ENCODE measurements at places on chromosomes 6 and 20.
A peak's percentile ranks its signal among the peaks of the same experiment; 100 is the strongest.

GRCh38 chr6:38701551-38701950 is 1.4 kb downstream of the GLO1 start:
- no peaks in the 10 kb centered on the region for H3K36me3 ChIP-seq
- DNase-seq, result no peak
- H3K4me1 ChIP-seq, result peaks cover 3% of the 10 kb centered on the region
- no peak overlapping the region for H3K27ac ChIP-seq

DNA sequence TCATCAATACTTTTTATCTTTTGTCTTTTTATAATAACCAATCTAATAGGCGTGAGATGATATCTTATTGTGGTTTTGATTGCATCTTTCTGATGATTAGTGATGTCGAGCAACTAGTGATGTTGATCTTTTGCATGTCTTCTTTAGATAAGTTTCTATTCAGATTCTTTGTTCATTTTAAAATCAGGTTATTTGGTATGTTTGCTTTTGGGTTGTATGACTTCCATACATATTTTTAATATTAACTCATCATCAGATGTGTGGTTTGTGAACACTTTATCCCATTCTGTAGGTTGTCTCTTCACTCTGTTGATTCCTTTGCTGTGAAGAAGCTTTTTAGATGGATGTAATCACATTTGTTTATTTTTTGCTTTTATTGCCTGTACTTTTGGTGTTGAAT is 295.8 kb downstream of the BCKDHB start:
- no peaks in the 10 kb centered on the region for H3K36me3 ChIP-seq
- no peak for DNase-seq
- no peaks in the 10 kb centered on the region for H3K4me1 ChIP-seq
- H3K27ac ChIP-seq, result no peak overlapping the region
- no peak overlapping the region for H3K4me3 ChIP-seq

DNA sequence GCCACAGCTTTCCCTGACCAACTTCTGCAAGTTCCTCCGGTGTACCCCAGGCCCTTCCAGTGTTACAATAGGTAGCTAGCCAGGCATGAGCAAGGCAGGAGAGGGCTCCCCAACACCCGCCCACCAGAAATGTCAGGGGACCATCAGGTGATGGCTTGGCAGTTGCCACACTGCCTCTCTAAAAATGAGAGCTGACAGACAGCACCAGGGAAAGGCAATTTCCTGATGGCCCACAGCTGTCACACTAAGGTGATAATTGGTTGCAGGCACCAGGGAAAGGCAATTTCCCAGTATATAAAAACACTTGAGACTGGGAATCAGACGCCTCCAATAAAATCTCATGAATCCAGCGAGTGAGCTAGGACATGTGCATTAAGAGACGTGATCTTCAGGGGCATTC is 49.9 kb downstream of the PXDC1 start:
- no peaks in the 10 kb centered on the region for H3K27me3 ChIP-seq
- H3K36me3 ChIP-seq, result no peaks in the 10 kb centered on the region
- no peak overlapping the region for H3K27ac ChIP-seq
- H3K4me3 ChIP-seq, result no peak overlapping the region
- peaks cover 3% of the 10 kb centered on the region for H3K4me1 ChIP-seq

- H3K4me1 ChIP-seq, result peaks cover 8% of the 10 kb centered on the region
- peak; percentile 79 for DNase-seq
Measured at GRCh38 chr6:156809034-156809433, 31.9 kb downstream of the ARID1B start.

DNA sequence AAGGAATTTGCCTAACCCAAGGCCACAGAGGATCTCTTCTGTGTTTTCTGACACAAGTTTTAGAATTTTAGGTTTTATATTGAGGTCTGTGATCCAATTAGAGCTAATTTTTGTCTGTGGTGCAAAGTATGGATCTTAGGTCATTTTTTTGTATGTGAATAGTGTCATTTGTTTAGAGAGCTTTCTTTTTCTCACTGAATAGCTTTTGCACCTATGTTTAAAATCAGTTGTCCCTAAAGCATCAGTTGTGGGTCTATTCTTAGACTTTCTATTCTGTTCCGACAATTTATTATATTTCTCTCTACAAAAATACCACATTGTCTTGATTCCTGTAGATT is 341 bp upstream of the MCM9 start:
- peaks cover 3% of the 10 kb centered on the region for H3K4me1 ChIP-seq
- peak; percentile 17 for DNase-seq
- peak overlapping the region; percentile 83 for H3K4me3 ChIP-seq
- H3K36me3 ChIP-seq, result peaks cover 3% of the 10 kb centered on the region

- no peaks in the 10 kb centered on the region for H3K27me3 ChIP-seq
- H3K27ac ChIP-seq, result peak overlapping the region; percentile 78
- H3K36me3 ChIP-seq, result no peaks in the 10 kb centered on the region
- peaks cover 13% of the 10 kb centered on the region for H3K4me1 ChIP-seq
- no peak overlapping the region for H3K4me3 ChIP-seq
Measured at GRCh38 chr6:150755042-150755441, 110.5 kb upstream of the MTHFD1L start.

DNA sequence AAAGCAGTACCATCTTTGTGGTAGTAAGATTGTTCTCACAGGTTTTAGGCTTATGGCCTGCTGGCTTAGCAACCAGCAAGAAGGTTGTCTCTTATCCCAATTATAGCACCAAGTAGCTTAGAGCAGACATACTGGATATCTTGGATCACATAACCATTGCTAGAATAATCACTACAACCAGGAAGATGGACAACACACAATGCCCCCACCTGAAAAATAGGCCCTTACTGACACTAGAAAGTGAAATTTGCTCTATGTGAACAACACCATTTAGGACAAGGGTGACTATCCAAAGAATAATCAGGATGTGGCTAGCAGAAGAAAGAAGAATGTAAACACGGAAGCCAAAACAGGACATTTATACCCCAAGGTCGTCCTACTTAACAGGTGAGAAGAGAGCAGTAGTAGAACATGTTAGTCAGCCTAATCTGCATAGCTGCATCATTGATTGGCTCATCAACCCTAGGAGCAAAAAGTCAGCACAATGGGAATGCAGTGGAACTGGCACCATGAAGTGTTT is 172.7 kb upstream of the MARCKS start:
- DNase-seq, result no peak
- no peaks in the 10 kb centered on the region for H3K36me3 ChIP-seq
- H3K4me1 ChIP-seq, result peaks cover 2% of the 10 kb centered on the region
- H3K27ac ChIP-seq, result no peak overlapping the region
- no peak overlapping the region for H3K4me3 ChIP-seq

GRCh38 chr6:71393471-71393870 is 104.9 kb downstream of the OGFRL1 start:
- DNase-seq, result peak; percentile 57
- peaks cover 5% of the 10 kb centered on the region for H3K4me1 ChIP-seq
- no peaks in the 10 kb centered on the region for H3K27me3 ChIP-seq
- no peak overlapping the region for H3K4me3 ChIP-seq

DNA sequence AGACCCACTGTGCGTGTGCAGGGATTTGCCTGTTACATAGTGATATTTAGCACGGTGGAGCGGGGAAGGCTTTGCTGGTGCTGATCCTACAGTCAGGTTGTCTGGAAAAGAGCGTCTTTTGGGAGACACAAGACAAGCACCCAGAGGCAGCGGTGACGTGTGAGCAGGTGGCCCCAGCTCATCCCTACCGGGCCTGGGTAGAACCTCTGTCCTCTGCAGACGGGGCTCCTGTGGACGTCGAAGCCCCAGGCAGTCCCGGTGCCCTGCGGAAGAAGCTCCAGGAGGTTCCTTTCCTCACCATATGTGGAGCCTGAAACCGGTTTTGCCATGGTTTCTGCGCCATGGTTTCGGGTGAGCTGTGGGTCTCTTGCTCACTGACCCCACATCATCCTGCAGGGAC is 68.9 kb upstream of the AFDN start:
- no peaks in the 10 kb centered on the region for H3K36me3 ChIP-seq
- peaks cover 5% of the 10 kb centered on the region for H3K4me1 ChIP-seq
- no peak for DNase-seq
- H3K27ac ChIP-seq, result no peak overlapping the region

GRCh38 chr6:112296122-112296521 is 41.8 kb upstream of the LAMA4 start:
- no peaks in the 10 kb centered on the region for H3K36me3 ChIP-seq
- H3K27me3 ChIP-seq, result no peaks in the 10 kb centered on the region
- H3K4me3 ChIP-seq, result no peak overlapping the region
- no peak overlapping the region for H3K27ac ChIP-seq
- H3K4me1 ChIP-seq, result peaks cover 13% of the 10 kb centered on the region

GRCh38 chr20:36855241-36855657 is 20.7 kb upstream of the TLDC2 start:
- H3K27me3 ChIP-seq, result no peaks in the 10 kb centered on the region
- peaks cover 49% of the 10 kb centered on the region for H3K36me3 ChIP-seq
- peaks cover 62% of the 10 kb centered on the region for H3K4me1 ChIP-seq
- H3K27ac ChIP-seq, result peak overlapping the region; percentile 3
- no peak overlapping the region for H3K4me3 ChIP-seq

- no peak overlapping the region for H3K4me3 ChIP-seq
- no peaks in the 10 kb centered on the region for H3K4me1 ChIP-seq
- H3K36me3 ChIP-seq, result no peaks in the 10 kb centered on the region
- no peak for DNase-seq
Measured at GRCh38 chr6:99369533-99369932, 20.1 kb upstream of the FAXC start.

DNA sequence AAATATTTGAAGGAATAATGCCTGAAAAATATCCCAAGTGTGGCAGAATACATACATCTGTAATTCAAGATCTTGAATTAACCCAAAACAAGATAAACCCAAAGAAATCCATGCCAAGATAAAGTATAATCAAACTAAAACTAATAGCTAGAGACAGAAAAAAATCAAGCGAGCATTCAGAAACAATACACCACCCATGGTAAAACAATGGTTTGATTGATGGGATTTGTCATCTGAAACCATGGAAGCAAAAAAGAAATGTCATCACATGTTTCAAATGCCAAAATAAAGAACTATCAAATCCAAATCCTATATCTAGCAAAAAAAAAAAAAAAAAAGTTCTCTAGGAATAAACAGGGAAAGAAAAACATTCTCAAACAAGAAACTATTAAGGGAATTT is 5.1 kb upstream of the DEFB127 start:
- no peak for DNase-seq
- peaks cover 4% of the 10 kb centered on the region for H3K27me3 ChIP-seq
- H3K27ac ChIP-seq, result no peak overlapping the region
- H3K36me3 ChIP-seq, result no peaks in the 10 kb centered on the region
- H3K4me3 ChIP-seq, result no peak overlapping the region

DNA sequence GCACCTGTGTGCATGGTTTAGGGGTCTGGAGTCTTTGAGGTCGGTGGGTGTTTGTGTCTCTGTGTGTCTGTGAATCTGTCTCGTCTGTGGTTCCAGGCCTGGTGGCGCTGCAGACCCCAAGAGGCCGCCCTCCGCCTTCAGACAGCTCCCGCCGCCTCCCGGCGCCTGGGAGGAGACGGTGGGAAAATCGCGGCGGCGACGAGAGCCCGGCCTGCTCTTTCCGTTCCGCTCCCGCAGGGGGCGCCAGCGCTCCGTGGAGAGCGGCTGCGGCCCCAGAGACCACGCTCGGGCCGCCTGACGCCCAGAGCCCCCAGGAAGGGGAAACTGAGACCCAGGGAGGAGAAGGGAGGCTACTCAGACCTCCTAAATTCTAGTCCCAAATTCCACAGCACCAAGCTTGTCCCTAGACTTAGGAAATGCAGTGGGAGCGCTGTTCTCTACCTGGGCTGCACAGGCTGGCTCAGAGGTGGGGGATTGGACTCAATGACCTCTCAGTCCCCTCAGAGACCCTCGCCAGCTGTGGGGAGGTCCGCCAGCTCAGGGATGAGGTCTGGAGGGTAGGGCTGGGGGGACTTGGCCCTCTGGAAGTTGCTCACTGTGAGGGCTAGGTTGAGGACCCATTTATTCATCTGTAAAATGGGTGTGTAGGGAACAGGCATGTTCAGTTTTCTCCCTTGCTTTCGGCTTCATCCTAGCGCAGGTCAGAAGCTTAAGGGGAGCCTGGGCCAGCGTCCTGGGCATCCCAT is 36.9 kb upstream of the BLCAP start:
- H3K36me3 ChIP-seq, result no peaks in the 10 kb centered on the region
- no peak overlapping the region for H3K4me3 ChIP-seq
- H3K27me3 ChIP-seq, result peaks cover 21% of the 10 kb centered on the region
- DNase-seq, result peak; percentile 39
- peaks cover 44% of the 10 kb centered on the region for H3K4me1 ChIP-seq
- peak overlapping the region; percentile 47 for H3K27ac ChIP-seq

DNA sequence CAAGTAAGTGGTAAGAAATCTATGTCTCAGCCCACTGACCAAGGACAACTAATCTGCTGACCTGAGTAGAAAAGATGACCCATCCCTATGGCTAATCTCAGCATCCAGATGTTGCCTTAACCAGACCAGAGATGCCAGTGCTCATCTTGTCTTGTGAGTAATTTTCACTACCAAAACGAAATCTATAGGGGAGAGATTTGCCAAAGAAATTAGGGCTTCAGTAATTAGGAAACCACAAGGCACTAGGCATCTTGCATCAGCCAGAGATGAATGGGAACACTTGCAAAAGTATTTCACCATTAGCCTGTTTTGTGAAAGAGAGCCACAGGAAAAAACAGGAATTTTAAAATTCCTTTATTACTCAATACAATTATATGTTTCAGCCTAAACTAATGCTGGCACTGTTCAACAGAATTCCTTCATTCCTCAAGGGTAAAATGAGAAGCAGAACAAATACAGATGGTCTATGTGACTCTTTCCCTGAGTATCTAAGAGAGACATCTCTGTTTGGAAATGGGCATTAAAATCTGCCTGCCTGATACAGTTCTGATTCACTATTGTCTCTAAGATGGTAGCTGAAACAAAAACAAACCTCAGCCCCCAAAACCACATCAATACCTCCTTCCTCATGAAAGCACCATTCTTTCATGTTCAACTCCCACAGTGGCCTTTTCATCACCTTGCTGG is 87.8 kb downstream of the GMDS start:
- no peaks in the 10 kb centered on the region for H3K36me3 ChIP-seq
- no peaks in the 10 kb centered on the region for H3K4me1 ChIP-seq
- no peaks in the 10 kb centered on the region for H3K27me3 ChIP-seq
- peak; percentile 40 for DNase-seq
- no peak overlapping the region for H3K27ac ChIP-seq
- no peak overlapping the region for H3K4me3 ChIP-seq

DNA sequence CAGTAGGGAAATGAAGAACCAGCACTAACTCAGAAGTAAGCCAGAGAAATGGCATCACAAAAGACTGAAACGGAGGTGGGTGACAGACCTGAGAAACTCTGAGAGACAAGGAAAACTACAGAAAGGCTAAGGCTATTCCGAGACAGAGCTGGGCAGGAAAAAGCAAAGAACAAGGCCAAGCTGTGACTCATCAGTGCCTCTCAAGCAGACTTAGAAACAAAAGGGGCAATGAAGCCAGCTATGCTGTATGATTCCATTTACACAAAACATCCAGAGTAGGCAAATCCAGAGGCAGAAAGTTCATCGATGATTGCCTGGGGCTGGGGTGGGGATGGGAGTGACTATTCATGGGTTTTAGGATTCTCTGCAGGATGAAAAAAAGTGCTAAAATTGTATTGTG is 50.0 kb downstream of the SLC23A2 start:
- peak; percentile 85 for DNase-seq
- peaks cover 4% of the 10 kb centered on the region for H3K4me1 ChIP-seq
- H3K36me3 ChIP-seq, result no peaks in the 10 kb centered on the region
- no peak overlapping the region for H3K4me3 ChIP-seq

- H3K27me3 ChIP-seq, result no peaks in the 10 kb centered on the region
- no peaks in the 10 kb centered on the region for H3K36me3 ChIP-seq
- H3K27ac ChIP-seq, result no peak overlapping the region
- no peak overlapping the region for H3K4me3 ChIP-seq
- no peaks in the 10 kb centered on the region for H3K4me1 ChIP-seq
Measured at GRCh38 chr20:54106162-54106561, 35.8 kb upstream of the BCAS1 start.
